ENCODE measurements at places on chromosomes 7 and 10.

- no peak for DNase-seq
Measured at GRCh38 chr7:141312828-141313521, 238.2 kb upstream of the AGK start.

GRCh38 chr10:110410329-110411046 is 87.2 kb upstream of the DUSP5 start:
- DNase-seq, result no peak

GRCh38 chr10:132588301-132589013 is 50.9 kb downstream of the INPP5A start:
- DNase-seq, result peak; percentile 34

DNA sequence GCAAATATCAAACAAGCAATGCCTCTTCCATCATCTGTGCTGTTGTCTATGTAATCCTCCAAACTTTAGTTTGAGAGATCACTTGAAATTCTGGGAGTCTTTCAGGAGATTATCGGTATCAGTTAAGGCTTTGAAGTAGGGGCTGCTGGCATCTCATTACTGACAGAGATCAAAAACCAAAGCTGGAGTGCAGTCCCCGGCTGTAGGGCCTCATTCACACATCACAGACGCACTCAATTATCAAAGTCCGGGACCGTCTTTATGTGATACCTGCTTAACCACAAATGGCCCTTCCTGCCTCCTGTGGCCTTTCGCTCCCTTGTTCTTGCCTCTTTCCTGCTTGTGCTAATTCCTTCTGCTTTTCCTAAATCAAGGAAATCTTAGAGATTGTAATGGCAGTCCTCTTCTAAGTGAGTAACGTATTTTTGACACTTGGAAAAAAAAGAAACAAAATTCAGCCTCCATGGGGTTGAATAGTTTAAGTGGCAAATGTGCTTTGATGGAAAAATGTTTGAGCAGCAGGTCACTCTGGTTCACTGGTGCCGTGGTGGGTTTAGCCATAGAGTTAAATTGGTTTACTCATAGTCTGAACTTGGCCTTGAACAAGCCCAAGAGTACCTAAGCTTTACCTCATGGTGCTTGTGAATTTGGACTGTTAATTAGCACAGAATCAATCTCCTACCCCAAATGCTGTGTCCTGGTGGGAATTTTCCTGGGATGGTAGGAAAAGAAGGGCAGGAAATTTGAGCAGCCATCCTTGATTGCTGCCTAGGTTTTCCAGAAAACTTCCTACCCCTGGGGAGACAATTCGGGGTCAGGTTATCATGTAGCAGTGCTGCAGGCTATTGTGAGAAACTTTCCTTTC is 178.9 kb upstream of the LYZL1 start:
- DNase-seq, result no peak

DNA sequence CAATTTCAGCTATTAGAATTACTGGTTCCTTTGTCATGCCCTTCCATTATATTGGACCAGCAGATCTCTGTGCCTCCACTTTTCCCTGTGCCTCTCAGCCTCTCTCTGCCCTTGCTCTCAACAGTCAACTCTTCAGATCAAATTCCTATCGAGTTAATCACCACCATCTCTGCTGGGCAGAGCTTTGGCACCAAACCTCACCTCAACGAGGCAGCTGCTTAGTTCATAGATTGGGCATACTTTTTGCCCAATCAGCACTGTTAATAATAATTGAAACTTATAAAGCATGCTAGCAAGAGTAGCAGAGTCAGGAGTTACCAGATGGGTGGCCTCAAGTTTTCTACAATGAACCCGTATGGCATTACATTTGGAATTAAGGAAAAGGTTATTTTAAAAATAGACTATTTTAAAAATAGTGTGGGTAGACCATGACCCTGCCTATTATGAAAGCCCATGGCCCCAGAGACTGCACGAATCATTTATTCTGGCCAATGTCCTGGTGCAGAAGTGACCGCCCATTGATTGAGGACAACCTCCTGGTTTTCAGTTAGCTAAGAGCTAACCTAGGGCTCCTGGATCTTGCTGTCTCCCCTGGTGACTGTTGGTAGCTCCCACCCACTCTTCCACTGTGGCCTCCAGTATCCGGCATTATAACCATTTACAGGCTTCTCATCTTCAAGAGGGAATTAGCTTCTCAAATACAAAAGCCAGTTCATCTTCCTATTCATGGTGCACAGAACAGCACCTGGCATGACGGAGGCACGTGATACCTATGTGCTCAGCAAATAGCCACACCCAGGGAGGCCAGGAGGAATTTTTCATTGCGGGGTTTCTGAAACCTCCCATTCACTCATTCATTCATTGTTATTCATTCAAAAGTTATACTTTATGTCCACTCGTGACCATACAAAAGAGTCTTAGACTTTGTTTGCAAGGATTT is 265.4 kb downstream of the INHBA start:
- DNase-seq, result no peak

- peak; percentile 92 for DNase-seq
Measured at GRCh38 chr7:50349963-50350944, 45.7 kb downstream of the IKZF1 start.

- no peak for DNase-seq
Measured at GRCh38 chr10:7866176-7866575, 47.9 kb downstream of the TAF3 start.

DNA sequence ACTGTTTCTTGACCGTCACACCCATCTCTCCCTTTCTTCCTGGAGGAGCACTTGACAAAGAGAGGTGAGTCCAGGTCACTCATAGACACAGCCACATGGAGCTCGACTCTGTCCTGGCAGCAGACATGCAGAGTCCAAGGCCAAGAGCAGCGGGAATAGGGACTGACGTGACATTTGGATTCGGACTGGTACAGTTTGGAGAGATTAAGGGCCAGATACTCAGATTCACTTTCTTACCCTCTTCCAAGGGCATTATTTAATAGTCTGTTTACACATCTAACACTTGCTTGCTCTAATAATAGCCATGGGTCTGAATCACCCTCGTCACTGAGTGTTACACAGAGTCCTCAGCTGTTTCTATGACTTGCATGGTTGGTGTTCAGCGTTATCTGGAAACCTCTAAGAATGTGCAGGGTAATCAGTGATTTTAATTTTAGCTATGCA is 39.2 kb upstream of the OTUD1 start:
- no peak for DNase-seq

GRCh38 chr10:122204691-122205489 is 66.2 kb upstream of the BTBD16 start:
- no peak for DNase-seq

GRCh38 chr7:155280446-155281397 is 17.0 kb upstream of the INSIG1 start:
- DNase-seq, result peak; percentile 50

GRCh38 chr7:143255564-143255963 is 7.7 kb upstream of the GSTK1 start:
- no peak for DNase-seq

DNA sequence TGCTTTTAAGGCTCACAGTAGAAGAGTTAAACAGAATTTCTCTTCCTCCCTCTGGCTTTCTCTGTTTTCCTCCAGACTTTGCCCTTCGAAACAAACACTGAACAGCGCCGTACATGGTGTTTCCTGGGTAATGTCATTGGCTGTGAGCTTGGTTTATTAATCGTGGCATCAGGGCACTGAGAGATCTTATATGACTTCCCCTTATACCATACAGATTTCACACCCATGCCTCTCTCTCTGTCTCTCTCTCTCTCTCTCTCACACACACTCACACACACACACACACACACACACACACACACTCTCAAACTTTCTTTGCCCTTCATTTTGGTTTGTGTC is 195.5 kb downstream of the CREB5 start:
- no peak for DNase-seq

DNA sequence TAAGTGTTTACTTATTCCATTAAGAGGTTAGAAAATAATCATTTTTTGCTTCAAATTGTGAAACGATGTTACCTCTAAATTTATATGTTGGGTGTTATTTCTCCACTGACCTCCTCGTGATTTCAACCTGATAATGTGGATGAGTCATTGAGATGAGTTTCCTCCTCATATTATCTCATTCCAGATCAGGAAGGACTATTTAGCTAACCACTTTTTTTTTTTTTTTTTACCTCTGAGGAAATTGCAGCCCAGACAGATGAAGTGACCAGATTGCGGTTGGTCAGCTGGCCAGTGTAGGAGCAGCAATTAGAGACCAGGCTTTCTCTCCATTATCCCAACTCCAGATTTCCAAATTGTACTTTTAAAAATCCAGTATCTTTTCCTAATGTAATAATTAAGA is 248.7 kb downstream of the FZD1 start:
- DNase-seq, result no peak

- DNase-seq, result no peak
Measured at GRCh38 chr10:17213646-17214349, 12.3 kb upstream of the TRDMT1 start.

GRCh38 chr10:114584419-114584818 is 73.7 kb downstream of the ABLIM1 start:
- DNase-seq, result no peak

- DNase-seq, result peak; percentile 73
Measured at GRCh38 chr7:149422914-149423301, 38.0 kb downstream of the ZNF777 start.

DNA sequence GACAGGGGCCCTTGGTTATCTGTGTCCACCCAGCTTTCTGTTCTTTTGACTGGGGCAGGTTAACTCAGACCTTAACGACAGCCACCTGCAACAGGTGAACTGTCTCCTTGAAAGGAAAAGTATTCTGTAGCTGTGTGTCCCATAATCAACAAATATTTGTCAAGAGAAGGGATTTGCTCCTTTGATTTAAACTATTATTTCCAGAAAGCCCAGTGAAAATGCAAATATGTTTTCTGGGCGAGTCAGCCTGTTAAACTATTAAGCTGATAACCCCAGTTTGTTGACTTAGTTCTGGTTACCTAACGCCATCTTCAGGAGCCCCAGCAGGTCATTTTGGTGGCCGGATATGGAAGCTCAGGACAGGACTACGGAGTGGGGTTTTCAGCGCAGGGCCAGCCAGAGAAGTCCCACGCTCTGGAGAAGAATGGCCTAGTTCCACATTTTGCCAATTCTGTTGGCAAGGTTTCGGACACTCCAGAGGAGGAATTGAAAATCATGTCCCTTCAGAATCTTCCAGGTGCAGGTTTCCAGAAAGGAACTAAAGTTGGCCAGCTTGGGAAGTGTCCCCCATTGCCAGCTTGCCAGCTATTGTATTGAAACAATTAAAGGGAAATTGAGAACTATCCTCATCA is 54.5 kb downstream of the ADRA2A start:
- no peak for DNase-seq

DNA sequence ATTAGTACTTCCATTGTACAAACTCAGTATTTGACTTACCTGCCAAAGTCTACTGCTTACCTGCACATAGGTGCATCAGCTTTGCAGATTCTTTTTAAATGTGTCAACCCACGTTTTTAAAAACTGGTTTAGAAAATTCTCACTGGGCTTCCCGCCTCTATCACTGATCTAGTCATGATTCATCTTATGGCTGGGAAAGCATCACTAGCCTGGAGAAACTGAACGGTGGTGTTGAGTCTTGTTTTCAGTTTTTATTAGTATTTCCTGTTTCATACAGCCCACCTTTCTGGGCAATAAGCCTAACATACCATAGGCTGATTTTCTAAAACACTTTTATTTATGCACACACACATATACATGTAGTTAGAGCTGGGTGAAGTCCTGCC is 19.7 kb downstream of the DOCK1 start:
- DNase-seq, result no peak

DNA sequence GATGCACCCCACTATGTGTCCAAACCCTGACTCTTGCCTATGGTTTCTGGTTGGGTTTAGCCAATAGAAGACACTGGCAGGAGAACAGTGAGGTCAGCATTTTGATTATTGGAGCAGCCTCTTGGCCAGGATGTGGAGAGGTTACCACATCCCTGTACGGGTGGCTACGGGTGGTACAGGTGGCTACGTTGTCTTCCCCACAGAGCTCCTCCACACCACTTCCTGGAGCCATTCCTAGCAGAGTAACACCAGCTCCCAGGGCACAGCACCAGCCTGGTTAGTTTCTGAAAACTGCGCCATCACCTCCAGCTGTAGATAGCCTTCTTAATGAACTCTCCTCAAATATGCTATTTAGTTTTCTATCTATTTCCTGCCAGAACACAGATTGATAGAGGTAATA is 445.2 kb downstream of the INHBA start:
- DNase-seq, result no peak

DNA sequence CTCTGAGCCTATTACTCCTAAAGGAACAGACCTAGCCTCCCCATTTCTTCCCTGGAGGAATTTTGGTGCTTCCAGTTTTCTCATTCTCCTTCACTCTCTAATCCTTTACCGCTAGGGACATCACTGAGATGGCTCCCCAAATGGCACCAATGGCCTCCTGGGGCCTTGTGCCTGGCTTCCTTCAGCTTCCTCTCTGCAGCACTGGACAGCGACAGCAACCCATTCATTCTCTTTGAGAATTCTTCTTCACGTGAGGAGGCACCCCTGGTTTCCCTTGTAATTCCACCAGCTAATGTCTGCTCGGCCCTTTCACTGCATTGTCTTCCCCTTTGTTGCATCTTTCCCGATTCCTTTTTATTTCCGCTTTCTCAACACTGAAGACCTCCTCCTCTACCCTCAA is 24.6 kb upstream of the KDM7A start:
- DNase-seq, result no peak

GRCh38 chr10:10977978-10978377 is 39.7 kb upstream of the CELF2 start:
- no peak for DNase-seq

GRCh38 chr7:139588632-139589031 is 65.1 kb downstream of the CLEC2L start:
- no peak for DNase-seq

GRCh38 chr7:144503215-144503614 is 99.7 kb upstream of the NOBOX start:
- no peak for DNase-seq

DNA sequence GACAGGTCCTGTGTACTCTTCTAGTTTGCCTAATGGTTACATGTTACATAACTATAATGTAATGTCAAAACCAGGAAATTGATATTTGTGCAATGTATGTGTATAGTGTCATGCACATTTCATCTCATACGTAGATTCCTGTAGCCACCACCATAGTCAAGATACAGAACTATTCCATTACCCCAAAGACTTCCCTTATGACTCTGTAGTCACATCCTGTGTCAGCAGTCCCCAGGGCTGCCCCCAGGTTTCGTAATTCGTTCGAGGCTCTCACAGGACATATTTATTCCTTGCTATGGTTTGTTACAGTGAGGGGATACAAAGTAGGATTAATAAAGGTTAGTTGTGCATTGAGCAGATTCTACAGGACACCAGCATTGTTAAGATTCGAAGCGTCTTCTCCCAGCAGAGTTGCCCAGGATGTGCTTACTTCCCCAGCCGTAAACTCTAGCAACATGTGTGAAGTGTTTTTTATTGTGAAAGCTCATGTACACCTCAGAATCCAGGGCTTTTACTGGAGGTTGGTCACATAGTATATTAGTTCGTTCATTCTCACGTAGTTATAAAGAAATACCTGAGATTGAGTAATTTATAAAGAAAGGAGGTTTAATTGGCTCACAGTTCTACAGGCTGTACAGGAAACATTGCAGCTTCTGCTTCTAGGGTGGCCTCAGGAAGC is 18.6 kb downstream of the RABGEF1 start:
- no peak for DNase-seq

DNA sequence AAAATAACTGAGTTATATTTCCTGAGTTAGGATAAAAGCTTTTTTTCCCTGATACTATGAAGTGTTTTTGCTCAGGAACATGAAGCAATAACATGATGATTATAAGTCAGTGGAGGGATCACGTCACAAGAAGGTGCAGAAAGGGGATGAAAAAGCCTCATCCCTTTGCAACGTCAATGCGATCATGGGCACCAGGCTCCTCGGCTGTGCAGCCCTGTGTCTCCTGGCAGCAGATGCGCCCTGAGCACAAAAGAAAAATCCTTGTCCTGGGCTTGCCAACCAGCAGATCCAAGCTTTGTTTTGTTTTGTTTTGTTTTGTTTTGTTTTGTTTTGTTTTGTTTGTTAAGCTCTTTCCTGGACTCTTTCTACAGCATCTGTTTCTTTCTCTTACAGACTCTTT is 103.5 kb upstream of the PRSS1 start:
- DNase-seq, result no peak
